Vagina (tissue), 2 donors: ENCODE measurements at places on chromosomes 1 and 21.

DNA sequence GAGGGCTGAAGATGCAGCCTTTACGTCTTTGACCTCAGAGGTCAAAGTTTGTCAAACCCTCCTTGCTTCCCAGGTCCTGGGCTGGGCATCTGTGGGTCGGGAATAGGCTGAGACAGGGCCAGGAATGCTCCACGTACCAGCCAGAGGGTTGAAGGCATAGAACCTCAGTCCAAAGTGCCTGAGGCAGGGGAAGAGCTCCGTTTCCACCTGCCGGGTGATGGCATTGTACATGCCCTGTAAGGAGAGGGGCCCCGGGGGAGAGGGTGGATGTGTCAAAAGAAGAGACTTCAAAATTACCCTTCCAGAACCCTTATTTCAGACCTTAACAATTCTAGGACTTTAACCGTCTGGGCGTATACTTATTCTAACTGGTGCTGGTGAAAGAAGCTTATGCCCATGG is 3.7 kb downstream of the AKR7A3 start:
- no peak for DNase-seq

GRCh38 chr1:6508154-6508815 is 16.8 kb upstream of the PLEKHG5 start:
- no peak for DNase-seq

DNA sequence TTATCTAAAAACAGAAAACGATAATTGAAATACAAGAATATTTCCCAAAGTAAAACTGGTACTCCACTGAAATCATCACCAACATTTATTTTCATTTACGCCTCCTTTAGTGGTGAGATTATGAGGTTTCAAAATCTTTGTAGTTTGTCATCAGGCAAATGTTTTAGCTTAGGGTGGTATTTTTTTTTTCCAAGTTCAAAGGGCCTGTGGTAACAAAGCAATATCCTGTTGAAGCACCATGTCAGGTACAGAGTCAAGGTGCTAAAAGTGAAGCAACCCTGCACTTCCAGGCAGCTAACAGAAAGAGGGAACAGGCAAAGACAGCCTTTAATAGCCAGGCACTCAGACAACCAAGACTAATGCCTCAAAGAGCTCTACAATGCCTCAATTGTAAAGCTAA is 89.2 kb downstream of the JAK1 start:
- peak; percentile 10 for DNase-seq

- no peak for DNase-seq
These were observed 90.8 kb downstream of the LHX9 start for GRCh38 chr1:198007687-198008607.

GRCh38 chr1:6391951-6392808 is 1.4 kb downstream of the ACOT7 start:
- DNase-seq = no peak

DNA sequence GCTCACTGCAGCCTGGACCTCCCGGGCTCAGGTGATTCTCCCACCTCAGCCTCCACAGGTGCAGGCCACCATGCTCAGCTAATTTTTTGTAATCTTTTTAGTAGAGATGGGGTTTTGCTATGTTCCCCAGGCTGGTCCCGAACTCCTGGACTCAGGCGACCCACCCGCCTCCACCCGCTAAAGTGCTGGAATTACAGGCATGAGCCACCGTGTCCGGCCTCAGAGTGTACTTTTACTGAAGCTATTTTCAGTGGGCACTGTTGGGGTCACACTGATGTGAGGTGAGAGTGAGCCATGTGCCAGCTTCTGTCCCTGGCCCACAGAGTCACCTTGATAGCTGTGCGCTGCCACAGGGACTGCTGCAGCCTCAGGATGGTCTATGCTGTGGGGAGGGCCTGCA is 25.3 kb upstream of the HHAT start:
- DNase-seq = peak; percentile 67

DNA sequence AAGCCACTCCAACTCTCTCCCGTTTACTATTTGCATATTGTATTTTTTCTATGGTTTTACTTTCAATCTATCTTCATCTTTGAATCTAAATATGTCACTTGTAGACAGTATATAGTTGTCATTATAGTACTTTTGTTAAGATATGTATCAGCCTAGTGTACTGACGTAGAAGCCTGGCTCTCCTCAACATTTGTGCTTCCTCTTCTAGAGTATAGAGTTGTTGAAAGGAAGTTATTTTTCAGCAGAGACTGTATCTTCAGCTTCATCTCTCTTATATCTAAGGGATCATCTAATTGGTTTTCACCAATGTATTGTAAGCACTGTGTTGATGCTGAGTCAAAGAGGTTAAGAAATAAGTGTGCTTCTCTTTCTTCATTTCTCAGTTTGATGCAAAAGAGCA is 192.8 kb downstream of the LMO4 start:
- no peak for DNase-seq

DNA sequence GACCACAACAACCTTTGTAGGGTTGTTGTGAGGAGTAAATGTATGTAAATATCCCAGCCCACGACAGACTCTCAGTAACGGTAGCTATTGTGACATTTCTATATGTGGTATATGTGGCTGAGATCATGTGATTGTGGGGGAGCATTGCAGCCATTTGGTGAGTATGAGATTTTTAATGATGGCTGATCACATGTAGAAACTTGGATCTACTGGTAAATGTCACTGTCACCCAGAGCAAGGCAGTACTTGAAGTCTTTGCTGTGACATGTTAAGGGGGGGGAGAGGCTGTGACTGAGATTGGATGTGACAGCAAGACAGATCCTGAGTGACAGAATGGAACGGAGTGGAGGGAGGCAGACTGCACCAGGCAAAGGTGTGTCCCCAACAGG is 23.9 kb upstream of the MEF2D start:
- DNase-seq = no peak

GRCh38 chr1:5563861-5564577 is 428.2 kb downstream of the NPHP4 start:
- DNase-seq = peak; percentile 37

DNA sequence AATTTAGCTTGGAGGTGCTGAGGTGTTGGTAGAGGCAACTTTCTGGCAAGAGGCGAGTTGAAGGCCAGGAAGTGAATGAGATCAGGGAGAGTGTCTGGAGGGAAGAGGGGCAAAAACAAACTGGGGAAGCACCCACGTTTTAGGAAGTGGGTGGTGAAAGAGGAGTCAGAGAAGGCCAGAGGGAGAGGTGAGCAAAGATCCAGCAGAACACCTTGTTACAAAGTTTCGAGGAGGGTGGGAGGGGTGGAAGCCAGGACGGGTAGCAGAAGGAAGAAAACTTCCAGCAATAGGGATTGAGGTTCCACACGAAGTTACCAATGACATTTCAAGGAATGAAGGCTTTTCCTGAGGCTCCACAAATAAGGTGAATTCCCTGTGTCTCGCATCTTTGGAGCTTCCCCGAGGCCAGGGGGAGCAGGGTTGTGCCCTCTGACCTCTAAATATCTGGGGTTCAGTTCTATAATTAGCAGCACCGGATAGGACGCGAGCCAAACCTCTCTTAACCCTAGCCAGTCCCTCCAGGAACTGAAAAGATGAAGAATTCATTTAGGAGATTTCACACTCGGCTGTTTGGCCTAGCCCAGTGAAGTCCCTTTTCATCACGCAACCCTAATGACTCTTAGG is 578 bp upstream of the SESN2 start:
- no peak for DNase-seq

GRCh38 chr1:36836196-36836883 is 198.0 kb downstream of the GRIK3 start:
- no peak for DNase-seq

DNA sequence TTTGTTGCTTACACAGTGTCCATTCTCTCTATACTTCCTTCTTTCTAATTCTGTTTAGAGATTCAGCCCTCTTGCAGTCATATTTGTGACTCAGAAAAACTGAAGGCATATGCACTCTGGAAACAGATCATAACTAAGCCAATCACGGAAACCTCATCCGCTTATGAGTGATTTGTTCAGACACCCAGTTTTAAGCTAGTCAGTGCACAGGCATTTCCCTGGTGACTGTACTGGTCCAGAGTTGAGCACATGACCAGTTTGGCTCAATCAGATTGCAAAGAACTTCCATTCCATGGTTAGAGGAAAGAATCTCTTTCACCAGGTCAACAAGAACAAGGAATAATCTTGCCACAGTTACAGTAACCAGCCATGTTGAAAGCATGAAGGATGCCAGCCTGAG is 69.2 kb upstream of the SGIP1 start:
- DNase-seq = no peak

- DNase-seq = no peak
These were observed 6.3 kb upstream of the TNNT2 start for GRCh38 chr1:201383647-201384405.

DNA sequence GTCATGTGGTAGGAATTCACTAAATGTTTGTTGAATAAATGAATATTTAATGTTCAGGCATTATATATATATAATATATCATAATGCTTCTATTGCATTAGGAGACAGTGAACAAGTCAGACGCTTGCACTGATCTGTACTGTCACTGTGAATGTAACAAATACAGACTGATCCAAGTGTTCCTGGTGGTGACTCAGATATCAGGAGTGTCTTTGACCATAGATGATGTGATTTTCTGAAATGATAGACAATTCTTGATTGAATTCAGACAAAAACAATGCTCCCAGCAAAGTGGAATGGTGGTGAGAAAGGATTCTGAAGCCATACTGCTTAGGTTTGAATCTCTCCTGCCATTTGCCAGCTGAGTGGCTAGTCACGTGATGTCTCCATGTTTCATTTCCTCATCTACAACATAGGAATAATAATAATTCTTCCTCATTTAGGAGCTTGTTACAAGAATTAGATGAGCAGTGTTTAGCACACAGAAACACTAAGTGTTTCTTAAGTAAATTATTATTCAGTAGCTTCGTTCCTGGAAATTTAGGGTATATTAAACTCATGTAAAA is 71.0 kb downstream of the OLFML2B start:
- DNase-seq = no peak

GRCh38 chr1:153696741-153697140 is 18.3 kb downstream of the NPR1 start:
- no peak for DNase-seq

DNA sequence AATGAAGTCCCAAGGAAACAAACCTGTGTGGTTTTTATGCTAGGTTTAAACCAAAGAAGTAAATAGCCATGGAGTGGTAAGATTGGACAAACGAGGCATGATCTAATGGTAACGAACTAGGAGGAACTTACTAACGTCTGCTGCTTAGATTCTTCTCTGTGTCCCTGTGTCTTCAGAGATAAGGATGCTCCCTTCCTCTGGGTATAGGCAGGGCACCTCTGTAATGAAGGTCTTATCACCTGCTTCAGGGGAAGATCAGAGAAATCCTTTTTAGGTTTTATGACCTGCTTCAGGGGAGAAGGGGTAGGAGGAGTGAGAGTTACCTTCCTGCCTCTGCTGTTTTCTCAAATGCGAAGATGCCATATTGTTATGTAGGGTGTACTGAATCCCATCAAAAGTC is 214.9 kb upstream of the L1TD1 start:
- DNase-seq = no peak

- DNase-seq = no peak
These were observed 36.1 kb upstream of the PADI2 start for GRCh38 chr1:17155257-17155920.

DNA sequence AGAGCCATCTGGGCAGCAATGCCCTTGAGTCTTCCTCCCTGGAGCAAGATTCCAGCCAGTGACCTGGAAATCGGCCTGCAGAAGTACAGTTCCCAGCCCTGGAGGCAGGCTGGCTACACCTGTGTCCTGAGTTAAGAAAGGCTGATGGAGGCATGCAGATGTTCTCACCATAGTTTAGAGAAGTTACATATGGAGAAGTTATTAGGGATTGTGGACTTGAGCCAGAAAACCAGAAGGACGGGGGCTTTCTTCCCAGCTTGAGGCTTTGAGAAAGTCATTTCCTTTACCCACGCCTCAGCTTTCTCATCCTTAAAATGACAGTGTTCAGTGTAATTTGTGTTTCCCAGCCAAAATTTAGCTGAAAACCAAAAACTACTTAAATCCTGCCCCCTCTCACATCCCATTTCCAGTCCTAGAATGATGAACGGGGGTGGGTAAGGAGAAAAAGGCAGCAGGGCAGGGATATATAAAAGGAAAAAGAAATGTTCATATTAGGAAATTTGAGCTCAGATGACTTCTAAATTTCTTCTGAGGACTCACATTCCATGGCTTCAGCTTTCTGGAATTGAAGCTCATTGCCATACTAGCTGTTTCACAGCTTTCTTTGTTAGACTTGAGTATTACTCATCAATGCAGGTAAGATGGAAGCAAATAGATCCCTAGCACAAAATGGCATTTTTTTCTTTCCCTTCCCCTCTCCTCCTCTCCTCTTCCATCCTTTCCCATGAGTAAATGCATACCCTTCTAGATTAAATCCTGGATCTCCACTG is 14.4 kb upstream of the C8B start:
- no peak for DNase-seq

DNA sequence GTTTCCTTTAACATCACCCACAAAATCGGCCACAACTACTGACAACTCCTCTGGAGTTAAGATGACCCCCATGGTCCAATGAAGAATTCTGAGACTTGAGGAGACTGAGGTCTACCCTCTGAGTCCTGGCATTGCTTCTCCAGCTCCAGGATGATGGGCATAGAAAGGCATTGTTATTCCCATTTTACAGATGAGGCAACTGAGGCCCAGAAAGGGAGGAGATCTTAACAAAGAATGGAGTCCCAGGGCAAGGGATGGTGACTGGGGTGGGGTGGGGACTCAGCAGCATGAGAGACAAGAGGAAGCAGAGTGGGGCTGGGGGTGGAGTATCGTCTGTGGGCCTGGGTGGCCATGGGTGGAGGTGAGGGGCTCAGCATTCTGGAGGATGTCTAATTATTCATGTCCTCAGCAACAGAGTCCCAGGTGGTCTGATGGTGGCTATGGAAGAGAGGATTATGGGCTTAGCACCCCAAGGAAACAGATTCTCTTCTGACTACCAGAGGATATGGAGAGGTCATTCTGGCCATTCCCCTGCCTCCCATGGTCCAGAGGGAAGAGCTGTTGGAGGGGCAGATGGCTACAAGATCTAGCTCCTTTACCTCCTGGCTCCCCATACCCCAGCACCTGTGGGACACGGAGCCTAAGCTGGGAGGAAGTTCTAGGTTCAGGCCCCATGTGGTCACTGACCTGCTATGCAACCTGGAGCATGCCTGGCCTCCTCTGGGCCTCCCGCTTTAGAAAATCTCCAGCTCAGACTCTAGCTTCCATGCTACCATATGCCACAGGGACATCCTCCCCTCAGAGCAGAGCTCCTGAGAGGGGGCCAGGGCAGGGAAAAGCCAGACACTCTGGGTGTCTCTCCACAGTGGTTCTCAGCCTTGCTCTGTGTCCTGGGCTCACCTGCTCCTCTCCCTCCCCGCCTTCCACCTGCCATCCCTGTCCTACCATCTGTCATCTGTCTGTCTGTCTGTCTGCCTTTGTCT is 37.4 kb upstream of the DMBX1 start:
- DNase-seq = no peak

- DNase-seq = no peak
These were observed 38.7 kb downstream of the CACHD1 start for GRCh38 chr1:64508629-64509028.

- DNase-seq = peak; percentile 52
These were observed 1.3 kb downstream of the DLGAP3 start for GRCh38 chr1:34928066-34928696.

- no peak for DNase-seq
These were observed 152.7 kb upstream of the NEGR1 start for GRCh38 chr1:72435025-72435424.

- no peak for DNase-seq
These were observed 75.1 kb upstream of the DPH5 start for GRCh38 chr1:101100674-101101073.

GRCh38 chr1:185911978-185912377 is 177.8 kb downstream of the HMCN1 start:
- no peak for DNase-seq
